Activated T-cell treated with anti-CD3 and anti-CD28 coated beads, Interleukin-2, amount 50 U/mL, for 72 hours (primary cell): ENCODE measurements at places on chromosomes 6 and 20. TPM values are rescaled to one million over a fixed set of nuclear protein-coding genes. Genes with fewer than 3 reads are reported as not detected.

HAO1 gene
- total RNA-seq: not detected

GABRR1 gene
- not detected for total RNA-seq

ELOVL4 gene
- total RNA-seq: 2.1 TPM

RNF182 gene
- not detected for total RNA-seq

CNR1 gene
- 0.19 TPM for total RNA-seq
